ENCODE measurements at places on chromosomes 3 and 15.

- no peak for DNase-seq
Observed at GRCh38 chr3:102105193-102105592, 255.9 kb downstream of the NFKBIZ start.

DNA sequence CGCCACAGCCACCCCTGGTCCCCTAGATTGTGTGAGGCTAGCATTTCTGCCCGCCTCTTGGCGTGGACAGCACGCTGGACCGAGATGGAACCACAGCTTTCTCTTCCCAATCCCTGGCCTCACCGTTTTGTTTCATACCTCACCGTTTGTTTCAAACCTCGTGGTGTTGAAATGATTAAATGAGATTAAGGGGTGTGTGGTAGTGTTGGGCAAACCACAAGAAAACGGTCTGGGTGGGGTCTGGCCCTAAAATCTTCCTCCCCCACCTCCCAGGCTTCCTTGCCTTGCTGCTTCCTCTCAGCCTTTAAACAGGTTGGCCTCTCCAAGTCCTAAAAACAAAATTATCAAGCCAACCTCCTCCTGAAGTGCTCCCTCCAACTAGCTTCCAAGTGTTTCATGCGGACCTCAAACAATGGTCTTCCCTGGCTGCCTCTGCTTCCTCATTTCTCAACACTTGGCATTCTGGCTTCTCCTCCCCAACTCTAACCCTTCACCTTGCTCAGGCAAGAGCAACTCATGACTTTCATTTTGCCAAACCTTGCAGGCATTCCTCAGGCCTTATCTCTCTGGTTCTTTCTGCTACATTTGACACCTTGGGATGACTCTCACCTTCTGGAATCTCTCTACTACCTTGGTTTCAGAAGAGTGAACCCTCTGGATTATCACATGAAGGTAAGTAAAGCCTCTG, 1.4 kb upstream of the ATP13A3 start:
- DNase-seq = no peak

- no peak for DNase-seq
Observed at GRCh38 chr3:38028621-38029361, 651 bp downstream of the PLCD1 start.

- peak; percentile 28 for DNase-seq
Observed at GRCh38 chr3:44058022-44058867, 183.4 kb upstream of the TOPAZ1 start.

DNA sequence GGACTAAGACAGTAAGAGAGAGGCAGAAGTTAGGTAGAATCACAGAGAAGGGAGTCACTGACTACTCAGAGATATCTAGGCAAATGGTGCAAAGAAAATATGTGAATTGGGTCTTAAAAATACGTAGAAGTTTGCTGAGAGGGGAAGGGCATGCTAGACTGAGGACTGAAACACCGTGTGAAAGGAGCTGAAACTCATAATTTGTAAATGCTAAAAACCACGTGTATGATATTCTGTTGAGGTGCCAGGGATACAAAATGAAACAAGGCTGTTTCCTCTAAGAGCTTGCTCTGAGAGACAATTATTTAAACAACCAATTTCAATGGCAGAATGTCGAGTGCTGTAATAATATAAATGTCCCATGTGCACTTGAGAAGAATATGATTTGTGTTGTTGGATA, 47.2 kb downstream of the NCK1 start:
- DNase-seq = no peak

DNA sequence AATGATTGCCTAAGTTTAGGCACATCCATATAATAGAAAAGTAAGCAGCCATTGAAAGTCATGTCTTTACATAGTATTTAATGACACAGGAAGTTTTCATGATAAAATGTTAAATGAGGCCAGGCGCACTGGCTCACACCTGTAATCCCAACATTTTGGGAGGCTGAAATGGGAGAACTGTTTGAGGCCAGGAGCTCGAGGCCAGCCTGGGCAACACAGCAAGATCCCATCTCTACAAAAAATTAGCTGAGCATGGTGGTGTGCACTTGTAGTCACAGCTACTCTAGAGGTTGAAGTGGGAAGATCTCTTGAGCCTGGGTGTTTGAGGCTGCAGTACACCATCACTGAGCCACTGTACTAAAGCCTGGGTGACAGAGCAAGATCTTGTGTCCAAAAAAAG, 59.4 kb downstream of the SETMAR start:
- no peak for DNase-seq

- DNase-seq = no peak
Observed at GRCh38 chr3:10106919-10107318, 1.1 kb downstream of the FANCD2OS start.

Measured in T-cell (primary cell).